ENCODE measurements at places on chromosomes 7 and 10.

GRCh38 chr10:68333058-68333395 lies 299 bp upstream of the PBLD start:
- DNase-seq = no peak

- no peak for DNase-seq
These were observed 38.7 kb downstream of the GNA12 start for GRCh38 chr7:2805213-2805944.

- DNase-seq = no peak
These were observed 101.3 kb downstream of the TWIST1 start for GRCh38 chr7:19016140-19016539.

- no peak for DNase-seq
These were observed 131.0 kb downstream of the KAT6B start for GRCh38 chr10:74957285-74957961.

- DNase-seq = no peak
These were observed 524 bp upstream of the UNC5B start for GRCh38 chr10:71211775-71212317.

GRCh38 chr7:13197501-13197900 lies 510.1 kb downstream of the ARL4A start:
- DNase-seq = no peak

DNA sequence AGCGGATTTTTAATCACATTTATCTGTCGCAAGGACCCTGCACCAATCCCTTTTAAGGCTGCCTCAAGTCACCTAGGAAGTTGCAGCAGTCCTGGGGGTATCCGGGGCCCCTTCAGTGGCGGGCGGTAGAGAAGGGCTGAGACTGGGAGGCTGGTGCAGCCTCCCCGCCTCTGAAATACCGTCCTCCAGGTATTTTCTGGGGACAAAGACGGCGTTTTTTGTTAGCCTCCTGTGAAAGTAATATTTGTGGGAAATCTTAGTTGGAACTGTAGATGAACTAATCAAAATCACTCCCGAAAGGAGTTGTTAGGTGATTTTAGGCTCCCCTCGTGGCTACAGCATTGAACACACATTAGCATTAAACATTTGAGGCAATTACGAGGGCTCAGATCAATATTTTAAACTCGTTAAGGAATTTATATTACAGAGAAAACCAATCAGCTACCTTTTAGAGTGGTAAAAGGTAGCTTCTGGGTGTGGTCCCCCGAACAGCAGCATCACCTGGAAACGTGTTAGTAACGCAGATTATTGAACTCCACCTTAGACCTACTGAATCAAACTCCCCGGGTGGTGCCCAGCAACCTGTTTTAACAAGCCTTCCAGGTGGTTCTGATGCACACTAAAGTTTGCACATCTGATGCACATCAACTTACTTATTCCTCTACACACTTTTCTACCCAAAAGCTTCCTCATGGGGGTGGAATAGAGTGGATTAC lies 530 bp upstream of the ANXA7 start:
- DNase-seq = no peak

- no peak for DNase-seq
These were observed 23.0 kb upstream of the EGFR start for GRCh38 chr7:54995610-54996363.

DNA sequence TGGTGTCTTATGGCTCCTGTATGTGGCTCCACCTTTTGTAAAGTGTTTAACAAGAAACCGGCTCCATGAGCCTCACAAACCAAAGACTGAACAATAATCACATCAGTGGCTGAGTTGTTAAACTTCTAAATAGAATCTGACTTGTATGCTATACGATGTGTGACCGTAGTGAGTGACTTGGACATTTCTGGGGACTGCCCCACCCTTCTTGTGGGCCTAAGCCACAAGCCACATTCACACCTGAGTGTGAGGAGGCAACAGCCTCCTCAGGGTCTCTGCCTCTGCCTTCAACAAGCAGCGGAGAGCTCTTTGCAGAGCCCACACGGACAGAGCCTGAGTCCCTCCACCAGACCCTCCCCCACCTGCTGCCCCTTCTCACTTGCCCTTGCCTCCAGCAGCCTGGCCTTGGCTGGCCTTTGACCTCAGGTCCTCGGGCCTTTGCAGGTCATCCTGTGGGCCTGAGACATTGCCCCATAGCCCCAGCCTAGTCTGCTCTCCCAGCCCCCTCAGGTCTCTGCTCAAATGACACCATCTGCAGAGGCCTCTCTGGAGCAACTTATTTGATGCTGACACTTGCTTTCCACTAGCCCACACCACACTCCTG lies 156.8 kb upstream of the TNS3 start:
- no peak for DNase-seq

DNA sequence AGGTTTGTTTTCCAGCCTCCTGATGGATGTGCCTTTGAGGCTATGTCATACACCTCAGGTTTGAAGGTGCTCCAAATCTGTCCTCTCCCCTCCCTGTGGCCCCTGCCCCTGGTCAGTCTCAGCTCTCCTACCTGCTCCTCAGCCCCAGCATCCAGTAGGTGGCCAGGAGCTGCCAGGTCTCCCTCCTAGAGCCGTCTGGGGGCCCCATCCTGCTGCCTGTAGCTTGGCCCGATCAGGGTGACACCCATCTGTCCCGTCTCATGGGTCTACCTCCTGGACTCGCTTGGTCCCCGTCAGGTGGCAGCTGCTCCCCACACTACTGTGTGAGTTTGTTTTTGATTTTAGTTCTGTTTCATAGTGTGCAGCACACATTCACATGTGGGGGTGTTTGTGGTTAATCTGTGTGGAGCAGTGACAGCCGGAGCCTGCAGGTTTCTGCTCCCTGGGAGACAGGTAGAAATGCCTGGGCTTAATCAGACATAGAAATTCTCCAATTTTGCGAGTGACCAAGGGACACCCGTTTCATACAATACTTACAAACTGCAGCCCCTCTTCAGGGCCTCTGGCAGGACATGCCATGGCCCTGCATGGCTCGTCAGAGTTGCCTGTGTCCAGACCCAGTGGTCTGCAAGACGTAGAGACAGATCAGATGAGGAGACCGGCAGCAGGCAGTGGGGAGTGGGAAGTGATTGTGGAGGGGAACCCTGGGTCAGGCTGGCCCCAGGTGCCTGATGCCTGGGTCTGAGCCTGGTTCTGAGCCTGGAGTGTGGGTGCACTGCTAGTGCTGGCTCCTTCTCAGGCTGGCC lies 17.1 kb downstream of the ADCY1 start:
- DNase-seq = no peak

DNA sequence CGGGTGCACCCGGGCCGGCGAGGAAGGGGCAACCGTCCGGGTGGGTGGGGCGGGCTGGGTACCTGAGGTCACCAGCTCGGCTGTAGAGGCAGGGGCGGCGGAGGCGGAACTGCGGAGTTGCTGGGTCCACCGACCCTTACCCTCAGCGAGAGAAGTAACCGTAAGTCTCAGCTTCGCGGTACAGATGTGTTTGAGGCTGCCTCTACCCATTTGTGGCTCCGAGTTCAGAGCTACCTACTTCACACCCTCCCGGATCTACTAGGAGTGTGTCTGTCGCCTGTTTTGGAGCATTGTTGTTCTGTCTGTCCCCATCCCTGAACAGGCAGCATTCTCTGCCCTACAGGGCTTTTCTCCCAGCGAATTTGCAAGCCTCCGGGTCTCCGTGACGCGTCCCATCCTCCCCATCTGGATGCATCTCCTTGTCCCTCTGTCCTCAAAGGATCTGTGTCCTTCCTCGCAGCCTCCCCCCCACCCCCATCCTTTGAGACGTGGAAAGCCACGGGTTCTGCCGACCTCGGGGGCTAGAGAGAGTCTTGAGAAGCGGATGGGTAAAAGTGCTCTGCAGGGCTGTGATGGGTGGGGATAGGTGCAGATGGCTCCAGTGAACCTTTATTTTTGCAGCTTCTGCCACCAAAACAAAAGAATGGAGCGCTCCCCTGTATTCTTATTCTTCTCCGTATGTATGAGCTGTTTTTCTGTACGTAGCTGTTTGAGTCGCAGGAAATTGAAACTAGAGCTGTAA lies 757 bp downstream of the ANKIB1 start:
- DNase-seq = peak; percentile 4

DNA sequence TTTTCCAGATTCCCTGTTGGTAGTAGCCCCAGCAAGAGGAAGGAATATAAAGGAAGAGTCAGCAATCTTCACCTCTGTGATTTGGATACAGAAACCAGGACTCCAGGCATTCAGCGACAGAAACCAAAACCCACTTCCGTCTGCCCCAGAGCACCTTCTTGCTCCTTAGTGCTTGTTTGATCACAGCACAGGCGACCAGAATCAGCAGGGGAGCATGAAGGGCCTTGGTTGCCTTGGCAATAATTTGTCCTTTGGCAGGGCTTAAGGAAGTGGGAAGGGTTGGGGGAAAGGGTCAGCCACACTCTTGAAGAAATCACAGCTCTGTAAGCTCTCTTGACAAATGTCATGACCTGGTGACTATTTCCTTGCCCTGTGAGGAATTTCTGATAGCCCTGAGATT lies 379.6 kb downstream of the OTUD1 start:
- no peak for DNase-seq

- DNase-seq = no peak
These were observed 638.5 kb downstream of the CCSER2 start for GRCh38 chr10:84966708-84967441.

- DNase-seq = no peak
These were observed 54.7 kb upstream of the DNAJC1 start for GRCh38 chr10:22058201-22058600.

GRCh38 chr10:95201736-95202135 lies 7.7 kb downstream of the ACSM6 start:
- no peak for DNase-seq

DNA sequence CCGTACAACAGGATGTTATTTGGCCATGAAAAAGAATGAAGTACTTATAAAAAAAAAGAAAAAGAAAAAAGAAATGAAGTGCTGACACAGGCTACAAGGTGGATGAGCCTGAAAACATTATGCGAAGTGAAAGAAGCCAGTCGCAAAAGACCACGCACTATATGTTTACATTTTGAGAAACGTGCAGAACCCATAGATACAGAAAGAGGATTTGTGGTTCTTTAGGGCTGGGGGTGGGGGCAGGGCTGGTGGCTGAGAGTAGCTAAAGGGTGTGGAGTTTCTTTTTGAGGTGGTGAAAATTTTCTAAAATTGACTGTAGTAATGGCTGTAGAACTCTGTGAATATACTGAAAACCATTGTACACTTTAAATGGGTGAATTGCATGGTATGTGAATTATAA lies 86.0 kb upstream of the FAM20C start:
- no peak for DNase-seq

DNA sequence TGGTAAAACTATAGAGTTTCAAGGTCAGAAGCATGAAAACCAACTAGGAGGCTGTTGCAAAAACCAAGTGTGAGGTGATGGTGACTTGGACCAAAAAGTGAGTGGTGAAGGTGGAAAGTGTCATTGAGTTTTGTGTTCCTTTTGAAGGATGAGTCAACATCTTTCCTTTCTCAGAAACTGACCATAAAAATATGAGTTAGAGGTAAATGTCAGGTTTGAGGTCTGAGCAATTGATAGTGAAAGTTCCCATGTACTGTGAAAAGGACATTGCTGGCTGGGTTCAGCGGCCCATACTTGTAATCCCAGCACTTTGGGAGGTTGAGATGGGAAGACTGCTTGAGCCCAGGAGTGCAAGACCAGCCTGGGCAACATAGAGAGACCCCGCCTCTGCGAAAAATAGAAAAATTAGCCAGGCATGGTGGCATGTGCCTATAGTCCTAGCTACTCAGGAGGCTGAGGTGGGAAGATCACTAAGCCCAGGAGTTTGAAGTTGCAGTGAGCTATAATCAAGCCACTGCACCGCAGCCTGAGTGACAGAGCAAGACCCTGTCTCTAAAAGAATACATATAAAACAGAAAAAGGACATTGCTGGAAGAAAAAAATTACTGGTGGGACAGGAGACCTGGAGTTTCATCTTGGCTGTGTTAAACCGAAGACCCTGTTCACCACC lies 89.3 kb upstream of the ARID5B start:
- no peak for DNase-seq

GRCh38 chr10:103273041-103273441 lies 3.9 kb upstream of the INA start:
- DNase-seq = no peak

DNA sequence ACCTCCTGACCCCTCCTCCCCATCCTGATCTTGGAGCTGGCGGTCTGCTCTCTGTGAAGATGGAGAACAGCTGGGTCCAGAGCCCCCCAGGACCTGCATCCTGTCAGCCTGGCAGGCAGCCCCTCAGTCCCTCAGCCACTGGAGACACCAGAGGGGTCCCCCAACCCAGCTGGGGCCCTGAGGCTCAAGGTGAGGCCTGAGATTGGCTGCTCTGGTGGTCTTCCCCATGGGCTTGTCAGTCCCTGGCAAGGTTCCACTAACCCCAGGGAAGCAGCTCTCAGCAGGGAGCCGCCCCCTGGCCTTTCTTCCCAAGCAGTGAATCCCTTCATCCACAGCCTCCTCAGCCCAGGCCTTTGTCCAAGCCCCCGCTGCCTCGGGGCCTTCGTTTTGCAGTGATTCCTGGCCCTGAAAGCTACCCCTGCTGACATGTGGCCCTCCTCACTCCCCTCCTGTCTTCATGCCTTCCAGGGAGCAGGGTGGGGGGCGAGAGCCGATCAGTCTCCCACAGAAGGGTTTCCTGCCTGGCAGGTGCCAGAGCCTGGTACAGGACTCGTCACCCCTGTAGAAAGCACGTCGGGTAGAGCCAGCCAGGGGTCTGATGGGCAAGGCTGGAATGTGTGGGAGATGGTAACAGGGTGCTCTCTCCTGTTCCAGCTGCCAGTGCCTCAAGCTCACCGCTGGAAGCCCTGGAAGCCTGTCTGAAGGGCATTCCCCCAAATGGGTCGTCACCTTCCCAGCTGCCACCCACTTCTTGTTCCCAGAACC lies 48.5 kb downstream of the ZNF467 start:
- DNase-seq = no peak

Data from activated CD4-positive, alpha-beta T cell treated with anti-CD3 and anti-CD28 coated beads, Interleukin-2, amount 50 U/mL, for 4 hours (primary cell).